ENCODE measurements at places on chromosomes 16 and 17.

GRCh38 chr16:23581764-23582163, 14.4 kb downstream of the NDUFAB1 start:
- DNase-seq, result no peak

DNA sequence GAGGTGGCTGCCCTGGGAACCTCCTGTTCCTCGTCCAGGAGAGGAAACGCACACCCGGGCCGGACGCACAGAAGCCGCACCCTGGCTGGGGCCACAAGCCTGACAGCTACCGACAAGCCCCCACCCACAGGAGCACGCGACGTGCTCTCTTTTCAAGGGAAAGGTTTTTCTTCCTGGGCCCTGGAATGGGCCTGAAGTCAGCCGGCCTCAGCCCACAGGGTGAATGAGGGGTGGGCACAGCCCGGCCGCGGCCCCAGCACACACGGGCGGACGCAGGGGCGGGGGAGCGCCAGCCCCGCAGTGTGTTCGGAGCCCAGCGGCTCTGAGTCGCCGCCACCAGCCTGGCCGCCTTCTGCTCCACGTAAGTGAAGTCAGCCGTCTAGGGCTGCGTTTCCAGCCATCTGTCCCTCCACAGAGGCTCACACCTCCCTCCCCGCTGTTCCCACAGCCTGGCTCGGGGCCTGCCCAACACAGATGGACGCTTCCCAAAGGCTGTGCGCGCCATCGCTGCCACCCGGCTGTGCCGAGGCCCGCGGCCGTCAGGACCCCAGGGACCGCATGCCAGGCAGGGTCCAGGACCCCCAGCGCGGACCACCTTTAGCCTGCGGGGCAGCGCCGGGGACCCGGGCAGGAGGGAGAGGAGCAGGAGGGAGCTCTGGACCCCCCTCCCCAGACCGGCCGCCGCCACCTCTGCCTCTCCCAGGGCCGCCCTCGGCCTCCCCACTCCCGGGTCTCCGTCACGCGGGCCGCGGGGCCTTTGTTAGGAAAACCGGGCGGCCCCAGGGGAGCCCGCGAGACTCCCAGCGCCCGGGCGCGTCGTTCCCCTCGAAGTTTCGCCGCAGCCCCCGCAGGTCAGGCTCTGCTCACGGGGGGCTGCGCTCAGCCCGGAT, 36.8 kb downstream of the CBFA2T3 start:
- no peak for DNase-seq

DNA sequence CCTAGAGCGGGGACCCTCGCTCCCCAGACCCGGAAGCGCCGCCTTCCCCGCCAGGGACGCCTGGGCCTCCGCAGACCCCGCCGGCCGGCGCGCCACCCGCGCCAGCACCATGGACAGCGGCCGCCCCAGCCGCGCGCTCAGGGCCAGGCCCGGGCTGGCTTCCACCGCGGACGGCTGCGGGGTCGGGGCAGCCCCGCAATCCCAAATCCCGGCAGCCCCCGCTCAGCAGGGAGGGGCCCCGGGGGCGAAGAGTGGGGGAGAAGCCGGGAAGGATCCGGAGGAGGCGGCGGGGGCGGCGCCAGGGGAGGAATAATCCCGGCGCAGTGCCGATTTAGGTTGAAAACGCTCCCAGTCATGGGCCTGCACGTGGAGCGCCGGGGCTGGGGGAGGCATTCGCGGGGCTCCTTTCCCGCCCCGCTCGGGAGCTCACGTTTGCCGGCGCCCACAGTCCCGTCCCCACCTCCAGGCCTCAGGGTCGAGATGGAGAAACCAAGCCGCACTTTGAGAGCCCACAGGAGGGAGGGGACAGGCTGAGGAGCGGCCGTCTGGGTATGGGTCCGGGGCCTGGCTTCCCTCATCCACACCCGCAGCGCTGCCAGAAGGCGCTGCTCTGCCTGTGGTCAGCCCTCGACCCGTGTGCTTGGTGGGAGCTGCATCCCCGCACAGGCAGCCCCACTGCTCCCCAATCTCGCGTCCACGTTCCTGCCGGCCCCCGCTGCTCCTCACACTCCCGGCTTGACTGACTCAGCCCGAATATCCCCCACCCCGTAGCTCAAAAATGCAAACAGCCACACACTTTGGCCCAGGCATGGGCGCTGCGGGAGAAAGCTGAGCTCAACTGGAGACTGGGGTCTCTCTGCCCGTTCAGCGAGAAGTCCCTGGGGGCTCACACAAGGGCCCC, 4.7 kb downstream of the FBXL16 start:
- peak; percentile 62 for DNase-seq

DNA sequence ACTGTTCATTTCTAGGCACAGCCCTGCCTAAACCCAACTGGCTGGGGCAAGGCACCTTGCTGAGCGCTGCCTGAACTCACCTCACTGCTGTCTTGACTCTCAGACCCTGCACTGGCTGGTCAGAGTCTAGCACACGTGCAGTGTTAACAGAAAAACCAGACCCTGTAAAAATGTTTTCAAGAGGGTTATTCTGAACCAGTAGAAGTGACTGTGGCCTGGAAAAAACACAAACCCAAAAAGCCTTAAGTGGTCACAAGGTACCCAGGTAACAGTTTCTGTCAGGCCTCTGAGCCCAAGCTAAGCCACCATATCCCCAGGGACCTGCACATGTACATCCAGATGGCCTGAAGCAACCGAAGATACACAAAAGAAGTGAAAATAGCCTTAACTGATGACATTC, 6.1 kb upstream of the EIF4A3 start:
- DNase-seq, result no peak

- DNase-seq, result no peak
Observed at GRCh38 chr17:63931981-63932561, at the start of gene CD79B. CD79B (minus strand) TSS chr17:63932331; CDS start chr17:63932261, 70 bp downstream.

GRCh38 chr17:9421525-9421924, 154.1 kb downstream of the STX8 start:
- DNase-seq, result no peak

DNA sequence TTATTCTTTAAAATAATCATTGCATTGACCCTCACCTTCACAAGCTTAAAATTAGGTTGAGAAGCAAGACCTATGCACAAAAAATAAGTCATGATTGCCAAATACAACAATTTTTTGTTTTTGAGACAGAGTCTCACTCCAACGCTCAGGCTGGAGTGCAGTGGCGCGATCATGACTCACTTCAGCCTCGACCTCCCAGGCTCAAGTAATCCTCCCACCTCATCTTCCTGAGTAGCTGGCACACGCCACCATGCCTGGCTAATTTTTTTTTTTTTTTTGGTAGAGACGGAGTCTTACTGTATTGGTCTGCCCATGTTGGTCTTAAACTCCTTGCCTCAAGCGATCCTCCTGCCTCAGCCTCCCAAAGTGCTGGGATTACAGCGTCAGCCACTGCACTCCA, 24.2 kb downstream of the ZNF652 start:
- DNase-seq, result no peak

DNA sequence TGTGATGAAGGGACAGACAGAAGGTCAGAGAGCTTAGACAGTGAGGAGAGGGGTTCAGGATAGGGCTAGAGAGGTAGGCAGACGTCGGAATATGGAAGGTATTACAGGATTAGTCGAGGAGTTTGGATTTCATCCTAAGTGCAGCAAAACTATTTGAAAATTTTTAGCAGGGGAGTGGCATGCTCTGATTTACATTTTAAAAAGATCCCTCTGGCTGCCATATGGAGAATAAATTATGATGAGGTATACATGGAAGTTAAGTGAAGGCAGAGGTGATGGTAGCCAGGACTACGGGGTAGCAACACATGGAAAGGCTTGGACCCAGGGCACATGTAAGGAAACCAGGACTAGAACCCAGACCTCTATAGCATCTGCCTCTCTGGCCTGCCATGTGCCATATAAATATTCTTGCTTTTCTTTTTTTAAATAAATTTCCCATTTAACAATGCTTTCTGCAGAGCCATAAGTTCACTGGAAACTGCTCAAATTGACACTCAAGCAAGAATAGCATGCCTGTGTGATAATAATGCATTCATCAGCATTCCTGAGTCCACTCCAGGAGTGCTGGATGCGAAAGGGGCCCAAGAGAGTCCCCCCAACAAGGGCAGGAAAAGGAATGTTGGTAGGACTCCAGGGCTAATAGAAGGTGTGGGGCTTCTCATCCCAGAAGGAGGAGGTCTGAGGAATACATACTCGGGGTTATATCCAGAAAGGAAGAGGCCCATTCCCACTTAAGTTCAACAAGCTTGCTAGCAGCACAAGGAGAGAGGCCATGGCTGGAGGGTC, 78.2 kb downstream of the HLF start:
- no peak for DNase-seq

- no peak for DNase-seq
Observed at GRCh38 chr16:55585631-55586030, 19.1 kb downstream of the CAPNS2 start.

GRCh38 chr16:70675851-70676513, 9.9 kb downstream of the MTSS2 start:
- no peak for DNase-seq

DNA sequence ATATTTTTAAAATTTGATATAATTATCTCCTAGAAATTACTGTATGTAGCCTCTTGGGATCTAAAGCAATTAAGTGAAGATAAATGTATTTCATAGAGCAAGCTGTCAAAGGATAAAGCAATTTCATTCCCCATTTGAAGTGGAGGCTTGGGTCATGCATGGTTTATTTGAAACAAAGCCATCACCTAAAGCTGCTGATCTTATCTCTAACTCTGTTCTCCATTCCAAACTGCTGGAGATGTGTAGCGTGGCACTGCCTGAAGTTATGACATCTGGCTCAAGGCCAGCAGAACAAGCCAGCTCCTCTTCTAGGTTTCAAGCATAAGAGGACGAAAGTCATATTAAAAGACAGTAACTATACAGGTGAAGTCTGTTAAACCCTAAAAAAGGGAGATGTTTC, 83.9 kb downstream of the HIC1 start:
- peak; percentile 44 for DNase-seq

DNA sequence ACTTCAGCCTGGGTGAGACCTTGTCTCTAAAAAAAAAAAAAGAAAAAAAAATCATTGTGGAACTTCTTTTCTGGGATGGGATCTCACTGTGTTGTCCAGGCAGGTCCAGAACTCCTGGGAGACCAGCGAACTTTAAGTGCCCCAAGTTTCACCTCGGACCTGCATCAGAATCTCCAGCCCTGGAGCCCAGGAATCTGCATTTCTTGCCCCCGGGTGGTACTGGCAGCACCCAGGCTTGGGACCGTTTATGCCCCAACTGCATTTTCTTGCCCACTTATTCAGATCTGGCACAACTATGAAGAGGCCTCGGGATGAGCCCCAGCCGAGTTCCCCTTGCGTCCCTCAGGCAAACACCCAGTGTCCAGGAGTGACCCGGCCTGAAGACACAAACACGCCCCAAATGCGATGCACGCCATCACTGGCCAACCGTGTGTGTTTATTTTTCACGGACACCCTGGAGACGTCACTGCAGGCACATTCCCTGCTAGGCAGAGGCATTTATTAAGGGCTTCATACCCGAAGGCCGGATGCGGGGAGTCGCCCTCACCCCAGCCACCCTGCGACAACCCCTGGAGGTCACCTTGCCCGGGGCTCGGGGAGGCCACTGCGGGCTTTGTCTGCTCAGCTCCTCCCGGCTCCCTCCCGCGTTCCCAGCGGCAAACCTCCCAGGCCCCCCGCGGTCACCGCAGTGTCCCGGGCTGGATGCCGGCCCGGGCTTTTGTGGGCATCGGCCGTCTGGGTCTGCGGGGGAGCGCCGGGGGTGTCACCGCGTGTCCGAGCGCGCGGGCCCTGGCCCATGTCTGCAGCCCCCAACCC, 684 bp upstream of the SPIRE2 start:
- DNase-seq, result no peak

- peak; percentile 74 for DNase-seq
Observed at GRCh38 chr17:36629252-36629847, 28.0 kb downstream of the MRM1 start.

DNA sequence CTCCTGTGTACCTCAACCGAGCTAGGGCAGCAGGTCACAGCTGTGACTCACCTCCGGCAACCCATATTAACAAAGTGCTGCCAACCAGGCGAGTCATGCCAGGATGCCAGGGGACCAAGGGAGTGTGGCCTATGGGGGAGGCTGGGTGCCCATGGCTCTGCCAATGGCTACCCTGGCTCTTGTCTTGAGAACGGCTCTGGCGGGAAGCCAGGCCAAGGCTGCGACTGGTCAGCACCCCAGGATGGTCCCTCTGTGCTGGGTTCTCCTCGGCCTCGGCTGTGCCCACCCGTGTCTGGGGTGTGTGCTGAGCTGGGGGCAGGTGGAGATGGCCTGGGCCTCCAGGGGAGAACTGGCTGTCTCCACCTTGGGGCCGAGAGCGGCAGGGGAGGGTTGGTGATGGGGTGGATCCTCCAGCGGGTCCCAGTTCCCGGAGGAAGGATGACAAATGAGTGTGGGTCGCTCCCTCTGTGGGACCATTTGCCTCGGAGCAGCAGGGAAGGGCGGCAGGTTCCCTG, 75.8 kb downstream of the MRC2 start:
- no peak for DNase-seq

DNA sequence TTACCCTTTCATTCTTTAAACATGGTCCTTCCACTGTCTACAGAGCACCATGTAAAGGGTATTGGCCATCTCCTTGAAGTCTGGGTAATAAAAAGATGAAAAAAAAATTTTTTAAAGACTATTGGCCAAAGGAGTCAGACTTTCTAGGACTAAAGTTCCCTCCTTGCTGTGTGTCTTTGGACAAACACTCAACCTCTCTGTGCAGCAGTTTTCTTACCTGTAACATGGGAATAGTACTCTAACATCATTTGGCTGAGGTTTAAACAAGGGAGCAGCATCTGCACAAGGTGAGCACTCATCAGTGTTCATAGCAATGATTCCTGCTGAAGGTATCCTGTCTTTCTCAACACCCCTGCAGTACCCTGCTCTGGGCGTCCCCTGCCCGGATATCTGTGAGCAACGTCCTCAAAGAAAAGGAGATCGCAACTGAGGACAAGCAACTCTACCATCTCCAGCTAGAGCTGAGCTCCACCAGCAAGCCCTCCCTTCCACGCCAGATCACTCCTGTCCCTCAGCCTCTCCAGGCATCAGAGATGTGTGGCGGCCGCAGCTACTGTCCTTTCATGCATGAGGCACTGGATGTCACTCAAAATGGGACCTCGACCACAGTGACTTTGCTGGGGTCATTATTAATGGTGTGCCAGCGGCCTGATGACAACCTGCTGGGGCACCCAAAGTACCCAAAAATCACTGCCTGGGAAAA, 29.5 kb upstream of the RPH3AL start:
- no peak for DNase-seq

- no peak for DNase-seq
Observed at GRCh38 chr17:5711344-5711743, 127.0 kb upstream of the NLRP1 start.

GRCh38 chr17:8384801-8385378, 1.9 kb upstream of the RPL26 start:
- no peak for DNase-seq

Measured in HEK293T (cell line).